ENCODE measurements at places on chromosomes 1 and 21.

GRCh38 chr1:84995484-84996334 is 1.2 kb downstream of the MCOLN2 start:
- DNase-seq = no peak

GRCh38 chr1:56389813-56390212 is 189.6 kb downstream of the PLPP3 start:
- DNase-seq = no peak

DNA sequence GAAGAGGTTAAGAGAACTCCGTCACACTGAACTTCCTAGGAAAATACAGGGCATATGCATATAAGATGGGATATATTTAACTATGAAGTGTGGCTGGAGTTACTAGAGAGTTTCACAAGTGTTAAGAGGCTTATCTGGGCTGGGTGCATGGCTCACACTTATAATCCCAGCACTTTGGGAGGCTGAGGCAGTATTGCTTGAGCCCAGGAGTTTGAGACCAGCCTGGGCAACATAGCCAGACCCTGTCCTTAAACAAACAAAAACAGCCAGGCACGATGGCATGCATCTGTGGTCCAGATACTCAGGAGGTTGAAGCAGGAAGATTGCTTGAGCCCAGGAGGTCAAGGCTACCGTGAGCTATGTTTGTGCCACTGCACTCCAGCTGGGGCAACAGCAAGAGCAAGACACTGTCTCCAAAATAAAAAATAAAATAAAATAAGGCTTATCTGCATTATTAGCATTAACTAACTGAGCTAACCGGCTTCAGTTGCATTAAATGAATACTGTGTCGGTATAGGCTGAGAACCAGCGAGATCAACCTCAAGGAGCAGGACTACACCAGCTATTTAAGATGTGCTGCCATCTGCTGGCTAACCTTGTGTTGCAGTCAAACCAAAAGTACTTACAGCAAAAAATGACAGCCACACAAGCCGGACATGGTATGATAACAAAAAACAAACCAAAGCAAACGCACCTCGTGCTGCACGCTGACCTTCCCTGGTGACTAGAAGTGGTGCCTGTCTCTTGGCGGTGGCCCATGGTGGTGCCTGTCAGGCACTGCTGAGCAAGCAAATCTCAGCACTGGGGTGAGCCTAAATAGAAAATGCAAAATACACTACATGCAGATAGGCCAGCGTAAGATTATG is 19.7 kb upstream of the RBBP5 start:
- DNase-seq = peak; percentile 71

- DNase-seq = no peak
Observed at GRCh38 chr21:45555557-45556301, 13.5 kb upstream of the SLC19A1 start.

DNA sequence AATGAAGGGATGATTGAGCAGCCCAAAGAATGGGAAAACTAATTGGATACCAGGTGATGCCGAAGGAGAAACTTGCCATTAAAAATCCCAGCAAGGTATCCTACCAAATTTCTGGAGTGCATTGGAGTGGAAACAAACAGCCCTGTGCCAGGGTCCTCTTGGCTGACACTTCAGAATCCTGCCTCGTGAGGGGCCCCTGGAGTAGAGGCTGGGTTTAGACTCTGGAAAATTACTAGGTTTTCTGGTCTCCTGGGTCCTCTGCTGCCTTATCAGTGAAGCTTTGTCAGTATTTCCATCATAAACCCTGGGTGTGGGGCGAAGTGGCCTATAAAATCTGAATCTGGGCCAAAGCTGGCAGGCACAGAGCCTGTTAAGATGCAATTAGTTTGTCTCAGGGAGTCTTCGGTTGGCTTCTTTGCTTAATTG is 289.2 kb upstream of the USP24 start:
- DNase-seq = no peak

- DNase-seq = no peak
Observed at GRCh38 chr1:5297180-5297885, 642.9 kb downstream of the AJAP1 start.

DNA sequence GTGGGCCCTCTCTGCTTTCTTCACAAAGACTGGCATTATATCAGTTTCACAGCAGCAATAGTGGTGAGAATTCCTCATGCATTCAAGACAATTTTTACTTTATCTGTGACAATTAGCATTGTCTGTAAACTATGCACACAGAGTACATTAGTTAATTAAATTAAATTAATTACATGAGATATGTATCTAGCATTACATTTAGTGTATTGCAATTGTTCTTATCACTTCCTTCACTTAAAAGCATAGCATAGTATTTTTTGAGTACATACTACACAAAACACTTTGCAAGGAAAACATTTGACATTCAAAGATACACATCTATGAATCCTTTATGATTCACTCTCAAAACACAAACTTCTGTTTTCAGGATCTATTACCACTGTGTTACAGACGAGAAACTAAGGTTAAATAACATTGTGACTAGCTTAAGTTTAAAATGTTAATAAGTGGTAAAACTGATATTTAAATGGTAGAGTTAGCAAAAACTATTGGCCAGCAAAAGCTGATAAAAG is 1542.6 kb downstream of the PLA2G4A start:
- no peak for DNase-seq

DNA sequence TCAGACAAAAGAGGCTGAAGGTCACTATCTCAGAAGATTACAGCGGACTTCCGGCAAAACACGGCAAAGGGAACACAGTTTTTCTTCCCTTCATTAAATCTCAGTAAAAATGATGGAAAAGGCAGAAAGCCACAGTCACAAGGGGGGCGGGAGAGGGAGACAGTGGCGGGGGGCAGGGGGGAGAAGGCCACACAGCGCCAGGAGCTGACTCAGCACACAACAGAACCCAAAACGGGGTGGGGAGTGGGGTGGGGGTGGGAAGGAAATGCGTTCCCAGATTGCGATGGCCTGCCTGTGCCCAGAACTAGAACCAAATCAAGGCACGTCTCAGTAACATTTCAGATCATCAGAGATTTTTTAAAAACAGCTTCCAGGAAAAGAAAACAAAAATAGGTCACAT is 13.4 kb downstream of the CFAP74 start:
- peak; percentile 25 for DNase-seq

GRCh38 chr1:180252638-180253536 is 22.8 kb downstream of the LHX4 start:
- DNase-seq = peak; percentile 67

DNA sequence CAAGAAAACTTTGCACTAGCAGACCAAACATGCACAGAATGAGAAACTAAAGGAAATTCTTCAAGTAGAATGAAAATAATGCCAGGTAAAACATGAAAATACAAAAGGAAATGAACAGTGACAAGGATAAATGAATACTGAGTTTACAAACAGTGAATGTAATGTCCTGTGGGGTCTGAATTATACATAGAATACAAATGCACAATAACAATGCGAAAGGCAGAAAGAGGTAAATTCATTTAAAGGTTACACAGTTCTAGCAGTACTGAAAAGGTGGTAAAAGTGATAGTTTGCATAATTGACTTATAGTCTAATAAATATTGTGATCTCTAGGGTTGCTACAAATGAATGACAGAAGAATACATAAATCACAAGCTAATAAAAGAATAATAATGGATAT is 12.9 kb downstream of the CD55 start:
- DNase-seq = no peak

DNA sequence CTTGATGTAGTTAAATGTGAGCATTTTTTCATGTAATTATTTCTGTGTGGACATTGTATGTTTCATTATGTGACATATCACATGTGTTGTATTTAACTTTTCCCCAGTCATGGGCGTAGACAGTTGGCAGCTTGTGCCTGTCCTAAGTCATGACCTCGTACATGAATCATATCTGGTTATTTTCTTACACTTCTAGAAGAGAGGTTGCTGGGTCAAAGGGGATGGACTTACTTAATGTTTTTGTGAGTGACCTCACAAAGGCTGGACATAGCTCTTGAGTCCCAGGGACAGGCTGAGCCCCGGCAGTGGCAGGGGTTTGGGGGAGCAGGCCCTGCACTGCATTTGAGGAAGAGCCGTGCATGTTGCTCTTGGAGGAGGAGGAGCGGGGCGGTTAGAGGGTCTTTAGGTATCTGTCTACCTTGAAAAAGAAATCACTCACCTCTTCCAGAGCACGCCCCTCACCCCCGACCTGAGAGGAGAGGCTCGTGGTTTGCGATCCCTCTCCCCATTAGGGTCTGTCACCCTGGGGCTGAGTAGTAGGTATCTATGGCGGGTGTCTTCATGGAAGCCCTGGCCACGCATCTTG is 16.4 kb downstream of the IFNGR2 start:
- DNase-seq = no peak

- no peak for DNase-seq
Observed at GRCh38 chr1:170306948-170307347, 161.2 kb downstream of the NTMT2 start.

DNA sequence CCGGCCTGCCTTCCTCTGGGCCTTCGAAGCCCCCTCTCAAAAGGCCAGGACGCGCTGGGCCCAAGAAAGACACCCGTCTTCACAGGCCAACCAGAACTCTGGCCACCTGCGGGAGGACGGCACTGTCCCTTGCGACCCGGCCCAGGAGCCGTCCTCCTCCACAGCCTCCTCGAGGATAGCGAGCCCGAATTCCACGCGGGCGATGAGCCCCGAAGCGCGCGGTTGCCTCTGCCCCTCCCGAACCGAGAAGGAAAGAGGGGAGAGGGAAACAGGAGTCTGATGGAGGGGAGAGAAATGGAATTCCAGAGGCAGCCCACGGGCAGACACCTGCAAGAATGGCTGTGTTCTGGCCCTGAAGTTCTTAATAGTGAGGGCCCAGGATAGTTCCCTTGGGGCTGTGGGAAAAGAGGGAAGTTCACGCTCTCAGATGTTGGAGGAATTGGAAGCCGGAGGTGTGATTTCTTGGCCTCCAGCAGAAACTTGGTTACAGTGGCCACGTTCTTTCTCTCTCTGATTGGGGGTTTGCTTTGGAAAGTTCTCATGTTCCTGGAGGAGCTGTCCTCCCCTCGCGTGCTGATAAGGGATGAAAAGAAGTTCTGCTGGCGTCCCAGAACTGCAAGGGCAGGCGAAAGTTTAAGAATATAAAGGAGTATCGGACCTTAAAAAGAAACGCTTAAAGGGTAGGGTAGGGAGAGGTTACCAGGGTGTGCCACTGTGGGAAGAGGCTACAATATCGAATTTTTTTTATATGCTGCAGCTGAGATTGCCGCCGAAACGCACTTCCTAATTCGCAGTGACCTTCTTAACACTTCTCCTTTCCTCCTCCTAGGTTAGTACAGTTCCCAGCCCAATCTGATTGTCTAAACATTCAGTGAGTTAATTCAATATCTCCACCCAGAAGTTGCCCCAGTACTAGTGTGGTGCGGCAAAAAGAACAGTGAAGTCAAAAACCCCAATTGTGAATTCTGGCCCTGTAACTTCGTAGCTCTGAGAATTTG is 5.8 kb upstream of the SLC44A5 start:
- DNase-seq = peak; percentile 7

- DNase-seq = no peak
Observed at GRCh38 chr1:198186916-198187580, 30.2 kb downstream of the NEK7 start.

DNA sequence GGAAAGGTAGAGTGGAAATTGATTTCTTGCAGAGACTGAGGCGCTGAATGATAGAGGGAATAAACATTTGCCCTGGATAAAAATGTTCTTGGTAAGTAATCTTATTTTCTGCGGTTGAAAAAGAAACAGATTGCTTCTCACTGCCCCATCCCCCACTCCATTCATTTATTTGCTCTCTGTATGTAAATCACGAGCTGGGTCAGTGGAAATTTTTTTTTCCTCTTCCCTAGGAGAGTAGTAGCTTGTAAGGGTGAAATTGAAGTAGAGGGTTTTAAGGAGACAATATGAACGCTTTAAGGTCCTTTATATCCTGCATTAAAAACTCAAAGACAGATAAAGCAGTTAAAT is 1.4 kb upstream of the BRINP3 start:
- DNase-seq = no peak

DNA sequence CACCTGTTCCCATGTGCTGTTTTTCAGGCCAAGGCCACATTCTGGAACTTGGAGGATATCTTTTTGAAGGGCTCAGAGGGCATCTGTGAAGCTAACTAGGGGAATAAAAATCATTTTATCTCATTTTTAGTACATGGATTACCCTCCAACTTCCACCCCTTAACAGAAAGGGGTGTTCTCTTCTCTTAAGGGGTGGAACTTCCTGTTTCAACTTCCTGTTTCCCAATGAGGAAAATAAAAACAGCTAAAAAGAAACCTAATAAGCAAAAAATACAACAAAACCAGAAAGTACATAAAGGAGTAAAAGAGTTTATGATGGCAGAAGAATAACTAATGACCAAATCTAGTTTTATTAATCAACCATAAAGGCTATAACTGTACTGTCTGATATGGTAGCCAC is 24.8 kb upstream of the SLC22A15 start:
- no peak for DNase-seq

DNA sequence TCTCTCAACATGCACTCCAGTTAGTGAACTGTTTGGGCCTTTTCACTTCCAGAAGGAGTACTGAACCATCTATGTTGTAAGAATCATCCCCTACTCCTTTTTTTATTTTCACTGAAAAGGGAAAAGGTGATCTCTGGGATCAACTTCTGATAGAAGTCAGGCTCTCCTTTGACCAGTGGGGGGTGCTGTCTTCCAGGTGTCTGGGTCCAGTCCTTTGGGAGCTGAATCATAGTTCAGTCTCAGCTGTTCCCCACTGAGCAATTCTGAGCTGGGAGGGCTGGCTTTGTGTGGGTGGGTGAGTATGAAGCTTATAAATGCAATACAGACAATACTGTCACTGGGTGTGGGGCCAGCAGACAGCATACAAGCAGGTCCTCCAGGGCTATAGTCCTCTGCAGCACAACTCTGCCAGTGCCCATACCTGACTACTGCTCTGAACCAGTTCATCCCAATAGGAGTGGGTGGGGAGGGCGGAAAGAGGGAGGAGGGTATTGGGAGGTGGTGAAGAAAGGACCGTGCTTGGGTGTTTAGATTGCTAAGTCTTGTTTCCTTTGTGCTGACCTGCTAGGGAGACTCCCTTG is 12.5 kb upstream of the SARS1 start:
- peak; percentile 84 for DNase-seq

GRCh38 chr1:177849130-177849529 is 120.7 kb downstream of the SEC16B start:
- no peak for DNase-seq

GRCh38 chr1:150464422-150464826 is 22.8 kb upstream of the TARS2 start:
- DNase-seq = peak; percentile 73

GRCh38 chr1:235259133-235259778 is 68.7 kb downstream of the ARID4B start:
- DNase-seq = no peak

DNA sequence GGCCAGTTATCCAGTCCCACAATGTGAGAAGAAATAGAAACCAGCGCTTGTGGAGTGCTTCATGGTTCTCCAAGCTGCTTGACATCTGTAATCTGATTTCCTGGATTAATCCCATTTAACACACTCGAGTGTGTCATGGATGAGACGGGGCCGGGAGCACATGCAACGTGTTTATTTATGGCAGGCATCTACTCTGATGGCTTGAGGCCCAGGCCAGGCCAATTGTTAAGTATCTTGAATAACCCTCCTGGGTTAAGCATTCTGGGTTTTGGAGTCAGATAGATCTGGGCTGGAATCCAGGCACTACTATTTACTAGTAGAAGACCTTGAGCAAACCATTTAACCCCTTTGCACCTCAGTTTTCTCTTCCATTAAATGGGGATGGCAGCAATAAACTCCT is 37.5 kb upstream of the LAPTM5 start:
- DNase-seq = no peak

- no peak for DNase-seq
Observed at GRCh38 chr1:22204057-22204840, 61.4 kb upstream of the WNT4 start.

GRCh38 chr21:32083197-32083596 is 195.7 kb downstream of the MIS18A start:
- no peak for DNase-seq
